ENCODE measurements at places on chromosomes 12 and 14. TPM values are rescaled to one million over a fixed set of nuclear protein-coding genes. Genes with fewer than 3 reads are reported as not detected.
A peak's percentile ranks its signal among the peaks of the same experiment; 100 is the strongest.

The C12orf54 gene
- total RNA-seq, result not detected

- H3K27me3 ChIP-seq, result no peaks in the 10 kb centered on the region
- H3K27ac ChIP-seq, result no peak overlapping the region
- H3K4me3 ChIP-seq, result no peak overlapping the region
- peaks cover 8% of the 10 kb centered on the region for H3K36me3 ChIP-seq
These were observed 39.7 kb upstream of the SMUG1 start for GRCh38 chr12:54228471-54228870.

The GPR135 gene
- total RNA-seq, result 0.95 TPM

DNA sequence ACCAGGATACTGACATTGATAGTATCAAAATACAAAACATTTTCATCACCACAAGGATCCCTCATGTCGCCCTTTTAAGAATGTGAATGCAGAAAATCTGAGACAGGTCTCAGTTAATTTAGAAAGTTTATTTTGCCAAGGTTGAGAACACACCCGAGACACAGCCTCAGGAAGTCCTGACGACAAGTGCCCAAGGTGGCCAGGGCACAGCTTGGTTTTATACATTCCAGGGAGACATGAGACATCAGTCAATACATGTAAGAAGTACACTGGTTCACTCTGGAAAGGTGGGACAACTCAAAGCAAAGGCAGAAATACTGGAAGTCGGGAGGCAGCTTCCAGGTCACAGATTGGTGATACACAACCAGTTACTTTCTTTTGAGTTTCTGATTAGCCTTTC is 235.2 kb upstream of the KRR1 start:
- H3K36me3 ChIP-seq, result peaks cover 2% of the 10 kb centered on the region
- H3K4me1 ChIP-seq, result no peaks in the 10 kb centered on the region
- peaks cover 27% of the 10 kb centered on the region for H3K27me3 ChIP-seq
- no peak for DNase-seq
- no peak overlapping the region for H3K27ac ChIP-seq

The OVCH1 gene
- total RNA-seq, result not detected

DNA sequence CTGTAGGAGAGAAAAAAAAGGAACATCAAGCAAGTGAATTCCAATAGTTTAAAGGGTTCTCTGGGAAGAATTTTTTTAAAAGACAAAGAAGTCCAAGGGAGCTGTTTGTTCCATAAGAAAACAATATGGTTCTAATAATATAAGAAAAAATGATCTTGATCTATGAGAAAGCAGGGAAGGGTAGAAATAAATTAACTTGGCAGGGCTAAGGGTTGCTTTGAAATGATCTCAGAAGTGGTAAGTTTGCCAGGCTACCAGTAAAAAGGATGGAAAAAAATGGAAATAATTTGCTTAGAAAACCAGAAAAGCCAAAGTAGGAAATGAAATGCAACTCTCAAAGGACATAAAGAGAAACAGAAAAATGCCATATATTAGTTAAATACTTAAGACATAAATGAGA is 41.7 kb upstream of the EMP1 start:
- peaks cover 40% of the 10 kb centered on the region for H3K27me3 ChIP-seq
- H3K4me1 ChIP-seq, result peaks cover 10% of the 10 kb centered on the region
- no peak overlapping the region for H3K4me3 ChIP-seq

The TWF1 gene
- total RNA-seq, result 29.1 TPM

- H3K27me3 ChIP-seq, result no peaks in the 10 kb centered on the region
- H3K4me1 ChIP-seq, result no peaks in the 10 kb centered on the region
- no peak for DNase-seq
These were observed 111.7 kb downstream of the KITLG start for GRCh38 chr12:88468581-88468980.

The EMP1 gene
- total RNA-seq, result 90.4 TPM

DNA sequence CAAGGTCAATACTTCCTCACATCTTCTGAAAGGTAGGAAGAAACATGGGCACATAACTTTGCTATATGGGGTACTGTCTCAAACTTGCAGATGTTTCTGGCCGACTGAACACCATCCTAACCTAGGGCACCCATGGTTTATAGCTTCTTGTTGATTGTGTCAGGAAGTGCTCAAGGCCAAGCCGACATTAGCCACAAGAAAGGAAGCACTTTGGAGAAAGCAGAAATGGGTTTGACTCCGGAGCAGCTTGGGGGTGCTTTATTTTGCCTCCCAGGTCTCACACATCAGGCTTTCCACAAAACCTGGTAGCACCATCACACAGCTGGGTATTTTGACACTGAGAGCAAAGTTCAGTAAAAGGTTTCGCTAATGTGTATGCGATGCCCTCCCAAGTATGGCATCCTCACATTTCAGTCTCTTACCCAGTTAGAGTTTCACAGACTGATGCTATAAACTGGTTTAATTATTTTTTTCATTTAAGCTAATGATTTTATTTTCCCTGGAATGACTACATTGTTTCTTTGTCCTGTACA is 25.2 kb upstream of the BHLHE41 start:
- H3K4me3 ChIP-seq, result no peak overlapping the region
- H3K27ac ChIP-seq, result no peak overlapping the region
- H3K27me3 ChIP-seq, result peaks cover 34% of the 10 kb centered on the region
- no peak for DNase-seq
- H3K4me1 ChIP-seq, result no peaks in the 10 kb centered on the region

GRCh38 chr14:86673523-86673969 is 1143.6 kb downstream of the FLRT2 start:
- no peaks in the 10 kb centered on the region for H3K4me1 ChIP-seq
- DNase-seq, result no peak
- no peak overlapping the region for H3K27ac ChIP-seq
- no peaks in the 10 kb centered on the region for H3K36me3 ChIP-seq
- no peak overlapping the region for H3K4me3 ChIP-seq
- H3K27me3 ChIP-seq, result no peaks in the 10 kb centered on the region

The PTHLH gene
- total RNA-seq, result not detected

The JPH4 gene
- not detected for total RNA-seq

DNA sequence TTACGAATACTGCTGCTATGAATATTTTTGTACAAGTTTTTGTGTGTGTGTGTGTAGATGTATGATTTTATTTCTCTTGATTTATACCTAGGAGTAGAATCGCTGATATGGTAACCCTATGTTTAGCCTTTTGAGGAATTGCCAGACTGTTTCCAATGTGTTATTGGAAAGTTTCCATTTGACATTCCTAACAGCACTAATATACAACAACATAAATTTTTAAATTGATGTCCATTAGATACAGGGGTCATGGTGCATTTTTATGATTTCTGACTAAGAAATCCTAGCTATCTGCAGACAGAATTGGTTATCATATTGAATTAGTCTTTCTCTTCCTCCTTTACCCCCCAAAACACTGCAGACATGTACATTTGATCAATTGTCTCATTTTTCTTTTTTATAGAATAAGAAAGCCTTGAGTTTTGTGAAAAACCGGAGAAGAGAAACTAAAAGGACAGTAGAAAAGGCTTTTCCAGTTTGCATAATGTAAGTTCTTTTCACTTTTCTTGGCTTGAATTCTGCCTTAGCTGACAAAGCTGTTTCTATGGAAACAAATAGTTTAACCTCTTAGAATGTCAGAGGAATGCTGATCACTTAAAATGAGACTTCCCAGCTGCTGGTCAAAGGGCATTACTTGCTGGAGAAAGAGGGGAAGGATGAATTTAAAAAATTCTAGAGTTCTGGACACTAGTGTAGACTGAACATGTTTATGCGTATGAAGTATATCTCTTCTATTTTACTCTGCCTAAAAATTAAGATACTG is 28.2 kb downstream of the PALS1 start:
- peaks cover 16% of the 10 kb centered on the region for H3K36me3 ChIP-seq
- H3K4me3 ChIP-seq, result no peak overlapping the region
- no peak overlapping the region for H3K27ac ChIP-seq
- DNase-seq, result no peak

DNA sequence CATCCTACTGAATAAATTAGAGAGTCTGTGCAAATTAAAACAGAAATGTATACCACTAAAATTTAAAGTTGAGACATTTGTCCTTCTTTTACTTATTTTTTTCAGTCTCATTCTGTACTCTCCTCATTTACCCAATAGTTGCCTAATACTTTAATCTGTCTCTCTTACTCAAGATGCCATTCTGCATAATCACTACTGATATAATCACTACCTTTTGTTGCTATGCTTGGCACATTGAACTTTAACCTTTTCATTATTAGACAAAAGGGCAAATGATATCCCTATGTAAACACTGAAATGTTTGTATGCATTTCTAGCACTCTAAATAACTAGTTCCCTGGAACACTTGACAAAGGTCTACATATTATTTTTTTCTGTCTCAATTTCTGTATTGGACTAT is 1108.3 kb upstream of the FLRT2 start:
- H3K27me3 ChIP-seq, result no peaks in the 10 kb centered on the region
- no peak overlapping the region for H3K27ac ChIP-seq
- no peak for DNase-seq
- no peaks in the 10 kb centered on the region for H3K36me3 ChIP-seq

- no peak overlapping the region for H3K27ac ChIP-seq
- no peaks in the 10 kb centered on the region for H3K4me1 ChIP-seq
- H3K36me3 ChIP-seq, result no peaks in the 10 kb centered on the region
- H3K27me3 ChIP-seq, result no peaks in the 10 kb centered on the region
- no peak for DNase-seq
These were observed 12.5 kb upstream of the AVPR1A start for GRCh38 chr12:63163541-63163940.

GRCh38 chr12:99453836-99454538 is 193.6 kb upstream of the GARIN6 start:
- H3K36me3 ChIP-seq, result no peaks in the 10 kb centered on the region
- no peak for DNase-seq
- no peak overlapping the region for H3K4me3 ChIP-seq
- peaks cover 3% of the 10 kb centered on the region for H3K4me1 ChIP-seq
- no peak overlapping the region for H3K27ac ChIP-seq
- H3K27me3 ChIP-seq, result no peaks in the 10 kb centered on the region

- H3K4me3 ChIP-seq, result no peak overlapping the region
- H3K27ac ChIP-seq, result no peak overlapping the region
- no peaks in the 10 kb centered on the region for H3K27me3 ChIP-seq
These were observed 172.1 kb downstream of the SEC23A start for GRCh38 chr14:38930898-38931297.

DNA sequence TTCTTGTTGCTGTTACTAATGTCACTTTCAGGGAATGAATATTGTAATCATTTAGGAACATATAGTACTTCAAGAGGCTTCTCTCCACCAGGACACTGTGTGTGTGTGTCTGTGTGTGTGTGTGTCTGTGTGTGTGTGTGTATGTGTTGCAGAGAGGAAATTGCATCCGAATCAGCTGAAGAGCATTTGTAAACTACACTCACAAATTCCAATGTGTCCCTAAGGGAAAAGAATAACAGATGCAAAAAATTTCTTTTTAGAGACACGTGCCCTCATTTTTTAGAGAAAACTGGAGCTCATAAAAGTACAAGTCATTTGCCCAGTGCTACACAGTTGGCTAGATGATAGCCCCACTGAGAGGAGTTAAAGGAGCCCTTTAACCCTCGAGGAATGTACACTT is 168.8 kb downstream of the ANO4 start:
- no peak overlapping the region for H3K4me3 ChIP-seq
- no peaks in the 10 kb centered on the region for H3K36me3 ChIP-seq
- no peak for DNase-seq
- H3K27me3 ChIP-seq, result no peaks in the 10 kb centered on the region
- H3K27ac ChIP-seq, result no peak overlapping the region

GRCh38 chr14:61466249-61466904 is 145.0 kb downstream of the PRKCH start:
- H3K27me3 ChIP-seq, result no peaks in the 10 kb centered on the region
- H3K27ac ChIP-seq, result no peak overlapping the region
- no peak overlapping the region for H3K4me3 ChIP-seq

GRCh38 chr12:85325442-85325841 is 45.4 kb downstream of the ALX1 start:
- no peaks in the 10 kb centered on the region for H3K4me1 ChIP-seq
- DNase-seq, result no peak
- no peak overlapping the region for H3K27ac ChIP-seq
- no peaks in the 10 kb centered on the region for H3K36me3 ChIP-seq
- no peak overlapping the region for H3K4me3 ChIP-seq
- H3K27me3 ChIP-seq, result no peaks in the 10 kb centered on the region

DNA sequence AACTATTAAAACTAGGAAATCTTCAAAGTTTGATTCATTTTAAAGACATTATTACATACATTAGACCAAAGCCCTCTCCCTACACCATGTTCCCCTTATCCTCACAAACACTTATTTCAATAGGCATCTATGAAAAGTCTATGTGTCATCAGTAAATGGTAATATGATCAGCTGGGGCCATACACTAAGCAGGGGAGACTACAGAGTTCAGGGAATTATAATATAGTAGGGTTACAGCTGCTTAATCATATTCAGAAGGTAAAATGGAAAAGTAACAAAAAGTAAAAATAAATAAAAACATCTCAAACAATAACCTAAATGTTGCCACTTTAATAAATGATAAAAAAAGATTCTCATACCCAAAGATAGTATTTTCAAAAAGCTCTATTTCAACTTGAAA is 29.1 kb downstream of the PAWR start:
- no peaks in the 10 kb centered on the region for H3K27me3 ChIP-seq
- DNase-seq, result no peak
- no peak overlapping the region for H3K27ac ChIP-seq
- no peaks in the 10 kb centered on the region for H3K4me1 ChIP-seq

DNA sequence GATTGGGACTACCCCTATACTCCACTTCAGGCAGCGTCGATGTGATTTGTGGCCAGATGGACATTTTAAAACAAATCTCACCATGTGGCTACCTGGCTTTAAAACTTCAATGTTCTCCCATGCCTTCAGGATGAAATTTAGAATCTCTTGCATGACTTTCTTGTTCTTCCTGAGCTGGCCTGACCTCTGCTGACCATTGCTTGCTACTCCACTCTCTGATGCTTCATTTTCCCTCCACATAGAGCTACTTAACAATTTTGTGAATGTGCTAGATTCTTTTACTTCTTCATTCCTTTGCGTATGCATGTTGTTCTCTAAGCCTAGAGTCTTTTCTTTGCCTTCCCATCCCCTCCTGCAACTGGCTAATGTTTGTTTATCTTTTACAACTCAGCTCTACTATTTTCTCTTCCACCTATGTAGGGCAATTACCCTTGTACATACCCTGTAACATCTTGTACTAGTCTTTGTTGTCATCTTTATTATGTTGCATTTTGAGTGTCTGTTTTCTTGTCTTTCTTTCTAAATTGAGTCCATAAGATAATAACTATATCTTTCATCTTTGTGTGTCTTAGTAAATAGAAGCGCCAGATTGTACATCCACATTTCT is 41.2 kb downstream of the YLPM1 start:
- H3K4me1 ChIP-seq, result no peaks in the 10 kb centered on the region
- peak; percentile 42 for DNase-seq
- H3K27ac ChIP-seq, result peak overlapping the region; percentile 17
- no peak overlapping the region for H3K4me3 ChIP-seq
- peaks cover 36% of the 10 kb centered on the region for H3K36me3 ChIP-seq
